NCI-H1694 treated with DMSO at 0.1 percent for 48 hours (cell line): ENCODE measurements at places on chromosomes 5 and 9.
A peak's percentile ranks its signal among the peaks of the same experiment; 100 is the strongest.

DNA sequence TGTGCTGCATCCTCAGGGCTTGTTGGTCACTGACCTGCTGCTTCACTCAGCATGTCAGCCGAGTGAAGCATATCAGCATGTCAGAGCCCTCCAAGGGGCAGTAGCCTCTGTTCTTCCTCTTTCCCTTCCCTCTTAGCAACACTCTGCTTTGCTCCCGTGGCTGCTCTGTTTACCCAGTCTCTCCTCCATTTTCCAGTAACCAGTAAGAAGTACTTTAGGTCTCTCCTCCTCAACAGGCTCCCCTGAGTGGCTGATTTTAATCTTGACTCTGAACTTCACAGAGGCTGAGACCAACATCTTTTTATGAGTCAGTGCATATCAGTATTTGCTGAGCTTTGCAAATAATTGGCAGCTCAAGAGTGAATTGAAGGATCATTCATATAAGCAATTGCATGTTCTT is 18.6 kb upstream of the ADRB2 start:
- no peak for DNase-seq

DNA sequence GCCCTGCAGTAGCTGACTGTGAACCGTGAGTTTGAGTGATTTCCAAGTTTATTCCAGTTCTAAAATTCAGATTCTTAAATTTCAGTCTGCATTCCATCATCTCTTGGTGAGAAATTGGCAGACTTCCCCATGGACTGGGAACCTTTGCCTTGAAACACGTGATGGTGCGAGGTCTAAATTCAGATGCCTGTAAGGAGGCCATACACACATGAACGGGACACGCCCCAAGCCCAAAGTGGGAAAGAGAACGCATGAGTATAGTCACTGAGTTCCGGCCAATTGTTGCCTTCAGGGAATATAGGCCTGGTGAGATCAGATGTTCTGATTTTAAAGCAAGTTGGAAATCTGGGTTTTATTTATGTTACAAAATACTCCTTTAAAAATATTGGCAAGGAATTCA is 1084.4 kb upstream of the WWC1 start:
- DNase-seq = no peak

GRCh38 chr9:73151653-73152542 is at the start of gene ANXA1:
Gene ANXA1 (plus strand): TSS chr9:73151865. CDS start chr9:73158536, 6,671 bp downstream.
- DNase-seq = no peak

DNA sequence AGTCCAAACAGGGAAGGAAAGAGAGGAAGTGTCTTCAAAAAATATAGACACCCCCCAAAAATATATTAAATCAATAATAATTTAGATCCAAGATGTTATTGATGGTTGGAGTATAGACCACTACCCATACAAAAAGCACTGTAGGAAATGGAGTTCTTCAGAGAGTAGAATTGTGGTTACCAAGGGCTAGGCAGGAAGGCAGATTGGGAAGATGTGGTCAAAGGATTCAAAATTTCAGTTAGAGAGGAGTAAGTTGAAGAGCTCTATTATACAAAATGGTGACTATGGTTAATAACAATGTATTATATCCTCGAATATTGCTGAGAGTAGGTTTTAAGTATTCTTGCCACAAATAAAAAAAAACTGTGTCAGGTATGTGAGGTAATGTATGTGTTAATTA is 149.4 kb downstream of the CWC27 start:
- DNase-seq = no peak

DNA sequence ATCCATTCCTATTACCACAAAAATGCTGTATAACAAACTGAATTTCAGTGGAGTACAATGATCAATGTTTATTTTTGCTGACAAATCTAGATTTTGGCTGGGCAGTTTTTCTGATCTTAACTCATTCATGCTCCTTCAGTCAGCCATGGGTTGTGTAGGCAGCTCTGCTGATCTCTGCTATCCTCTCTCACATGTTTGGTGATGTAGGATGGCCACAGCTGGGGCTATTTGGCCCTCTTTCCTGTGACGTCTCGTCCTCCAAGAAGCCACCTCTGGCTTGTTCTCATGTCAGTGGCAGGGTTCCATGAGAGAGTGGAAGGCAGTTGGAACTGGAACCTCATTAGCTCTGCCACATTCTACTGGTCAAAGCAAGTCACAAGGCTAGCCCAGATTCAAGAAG is 8.9 kb downstream of the NLN start:
- DNase-seq = no peak

- DNase-seq = peak; percentile 11
Observed at GRCh38 chr5:158854260-158854783, 245.4 kb downstream of the EBF1 start.
